ENCODE measurements at places on chromosomes 7 and 10.

DNA sequence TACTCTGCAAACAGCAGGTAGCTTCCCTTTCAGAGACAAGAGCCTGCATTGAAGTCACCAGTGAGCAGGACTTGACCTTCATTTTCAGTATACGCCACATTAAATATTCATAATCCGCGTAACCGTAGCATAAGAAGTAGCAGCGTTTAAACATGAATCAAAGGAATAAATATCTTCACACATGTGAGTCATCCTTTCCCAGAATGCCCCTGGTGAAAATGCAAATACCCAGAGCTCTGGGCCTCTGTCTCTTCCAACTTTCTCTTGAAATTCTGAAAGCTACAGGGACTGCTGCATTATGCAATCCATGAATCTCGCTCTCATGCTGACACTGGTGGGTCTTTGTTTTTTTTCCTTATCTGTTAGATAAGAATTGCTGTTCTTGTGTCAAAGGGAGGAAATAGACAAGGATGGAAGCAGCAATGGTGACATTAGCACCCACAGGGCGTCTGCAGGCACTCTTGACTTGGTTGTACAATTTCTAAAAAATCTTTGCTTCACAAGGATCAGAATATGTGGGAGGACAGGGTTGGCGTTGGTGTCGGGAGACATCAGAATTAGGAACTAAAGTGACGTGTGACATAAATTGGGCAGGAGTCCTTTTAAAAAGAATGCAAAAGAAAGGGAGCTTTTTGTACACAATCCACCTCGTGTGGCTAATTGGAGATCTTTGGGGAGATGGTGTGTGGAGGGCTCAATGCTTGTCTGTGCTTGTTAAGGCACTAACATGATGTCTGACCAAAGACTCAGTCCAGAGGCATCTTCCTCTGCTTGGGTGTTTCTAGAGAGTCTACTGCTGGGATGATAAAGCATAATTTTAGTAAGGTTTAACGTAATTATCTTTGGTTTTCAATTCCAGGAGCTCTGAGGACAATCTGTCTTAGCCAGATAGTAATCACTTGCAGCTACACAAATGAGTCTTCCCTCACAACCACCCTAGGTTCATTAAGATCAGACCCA lies 390.3 kb downstream of the KCNMA1 start:
- no peak for DNase-seq

- DNase-seq = no peak
Observed at GRCh38 chr7:19470031-19470430, 238.8 kb downstream of the POLR1F start.

DNA sequence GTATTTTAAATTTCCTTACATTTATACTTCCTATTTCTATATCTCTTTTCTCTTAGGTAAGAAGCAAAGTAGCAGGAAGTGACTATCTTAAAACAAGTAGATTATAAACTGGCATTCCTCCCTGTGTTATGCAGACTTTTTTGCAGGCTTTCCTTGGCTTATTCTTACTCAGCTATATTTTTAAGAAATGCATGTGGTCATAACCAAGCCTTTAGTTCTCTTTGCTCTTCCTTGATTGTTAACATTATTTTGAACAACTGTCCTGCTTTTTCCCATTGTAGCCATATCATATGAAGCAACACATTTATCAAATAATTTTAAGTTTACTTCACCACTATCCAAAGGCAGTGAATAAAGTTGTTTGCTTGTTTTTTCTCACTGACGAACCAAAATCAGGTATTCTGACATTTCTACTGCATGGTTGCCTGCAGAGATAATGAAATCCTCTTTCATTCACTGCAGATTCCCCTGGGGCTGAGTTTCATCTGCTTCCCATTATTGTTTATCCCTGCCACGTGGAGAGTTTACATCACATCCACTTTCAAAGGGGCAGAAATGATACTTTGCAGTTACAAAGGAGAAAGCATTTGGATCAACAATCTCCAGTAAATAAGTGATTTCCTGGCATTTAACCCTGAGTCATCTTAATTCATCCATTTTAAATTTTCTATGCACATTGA lies 389.9 kb upstream of the SEMA3C start:
- no peak for DNase-seq

DNA sequence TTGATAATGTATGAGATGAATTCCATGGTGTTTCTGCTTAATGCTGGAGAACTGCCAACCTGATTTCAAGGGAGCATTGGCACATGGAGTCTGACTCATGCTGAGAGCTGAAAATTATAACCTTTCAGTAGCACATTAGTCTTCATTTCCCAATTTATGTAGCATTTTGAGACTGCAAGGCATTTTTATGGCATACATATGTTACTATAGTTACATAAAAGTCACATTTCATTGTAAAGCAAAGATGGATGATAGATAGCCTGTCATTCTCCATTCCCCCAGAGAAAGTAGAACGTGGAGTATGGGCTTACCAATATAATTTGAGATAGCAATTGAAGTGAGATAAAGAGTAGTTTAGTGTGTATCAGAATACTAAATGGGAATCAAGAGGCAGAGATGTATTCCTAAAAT lies 103.1 kb downstream of the SLC16A9 start:
- no peak for DNase-seq

DNA sequence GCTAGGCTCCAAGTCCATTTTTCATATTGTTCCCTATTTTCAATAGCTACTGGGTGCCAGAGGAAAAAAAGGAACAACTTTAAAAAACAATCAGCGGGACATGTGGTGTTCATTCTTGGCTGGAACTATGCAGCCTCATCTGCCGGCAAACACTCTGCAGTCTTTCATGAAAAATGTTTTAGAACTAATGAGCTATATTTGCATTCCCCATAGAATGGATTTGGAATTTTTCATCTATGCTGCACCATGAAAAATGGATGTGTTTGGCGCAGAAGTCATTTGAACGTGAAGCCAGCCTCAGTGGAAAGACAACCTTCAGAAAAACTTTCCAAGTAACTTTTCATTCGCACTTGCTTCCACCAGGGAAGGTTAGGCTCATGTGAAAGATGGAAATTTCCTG lies 270.5 kb downstream of the SKAP2 start:
- DNase-seq = no peak

- DNase-seq = no peak
Observed at GRCh38 chr10:47123716-47124288, 176.2 kb upstream of the GDF10 start.

DNA sequence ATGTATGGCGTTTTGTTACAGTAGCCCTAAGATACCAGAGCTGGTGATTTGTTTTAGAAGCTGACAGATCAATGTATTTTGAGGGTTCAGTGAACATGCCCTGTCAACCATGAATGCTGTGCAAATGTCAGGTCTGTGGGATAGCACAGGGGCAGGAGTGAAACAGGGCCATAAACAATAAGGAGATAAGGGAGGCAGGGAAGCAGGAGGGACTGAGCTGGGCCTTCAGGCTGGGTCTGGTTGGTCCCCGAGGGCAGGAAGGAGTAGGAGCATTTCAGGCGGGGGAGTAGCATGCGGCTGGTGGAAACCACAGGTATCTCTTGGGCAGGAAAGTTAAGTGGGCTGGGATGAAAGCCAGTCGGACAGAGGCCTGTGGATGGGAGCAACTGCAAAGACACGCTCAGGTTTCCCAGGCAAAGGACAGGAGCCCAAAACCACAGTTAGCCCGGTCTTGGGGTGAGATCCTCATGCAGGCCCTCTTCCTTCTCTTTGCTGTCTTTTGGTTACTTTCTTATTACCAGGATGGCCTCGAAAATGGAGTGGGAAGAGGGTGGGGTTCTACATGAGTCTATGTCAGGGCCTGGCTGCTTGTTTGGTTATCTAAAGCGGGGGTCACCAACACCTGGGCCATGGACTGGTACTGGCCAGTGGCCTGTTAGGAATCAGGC lies 69.5 kb upstream of the SEPHS1 start:
- no peak for DNase-seq

DNA sequence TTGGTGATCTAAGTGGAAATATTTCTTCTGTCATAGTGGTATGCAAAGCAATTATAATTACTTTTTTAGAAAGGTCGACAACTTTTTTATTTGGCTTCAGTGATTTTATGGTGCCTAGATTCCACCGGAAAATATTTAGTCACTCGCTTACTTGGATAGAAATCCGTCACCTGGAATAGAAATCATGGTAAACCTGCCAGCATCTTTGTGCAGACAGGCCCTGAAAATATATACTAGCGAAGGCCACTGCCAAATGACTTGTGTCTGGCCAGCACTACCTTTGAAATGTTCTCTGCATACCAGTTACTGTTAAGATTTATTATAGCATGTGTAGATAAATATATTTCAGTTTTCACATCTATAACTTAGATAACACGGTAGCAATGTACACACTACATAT lies 226.4 kb downstream of the AGMO start:
- DNase-seq = no peak

DNA sequence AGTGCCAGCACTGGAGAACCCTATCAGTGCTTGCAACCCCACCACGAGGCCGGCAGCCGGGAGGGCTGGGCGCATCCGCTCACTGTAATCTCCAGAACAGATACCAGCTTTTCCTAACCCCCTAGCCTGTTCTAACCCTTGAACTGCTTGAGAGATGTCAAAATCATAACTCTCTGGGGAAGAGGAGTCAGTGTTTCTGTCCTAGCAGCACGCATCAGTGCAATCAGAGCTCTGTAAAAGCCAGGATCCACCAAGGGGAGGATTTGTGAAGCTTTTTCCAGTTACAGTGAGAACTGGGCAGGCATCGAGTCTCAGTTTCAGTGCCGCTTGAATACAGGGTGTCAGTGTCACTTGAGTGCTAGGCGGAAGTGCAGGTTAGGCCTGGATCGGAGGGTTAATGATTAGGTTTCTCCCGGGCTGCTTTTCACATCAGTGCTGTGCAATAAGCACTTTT lies 104.5 kb upstream of the INSYN2A start:
- DNase-seq = no peak

DNA sequence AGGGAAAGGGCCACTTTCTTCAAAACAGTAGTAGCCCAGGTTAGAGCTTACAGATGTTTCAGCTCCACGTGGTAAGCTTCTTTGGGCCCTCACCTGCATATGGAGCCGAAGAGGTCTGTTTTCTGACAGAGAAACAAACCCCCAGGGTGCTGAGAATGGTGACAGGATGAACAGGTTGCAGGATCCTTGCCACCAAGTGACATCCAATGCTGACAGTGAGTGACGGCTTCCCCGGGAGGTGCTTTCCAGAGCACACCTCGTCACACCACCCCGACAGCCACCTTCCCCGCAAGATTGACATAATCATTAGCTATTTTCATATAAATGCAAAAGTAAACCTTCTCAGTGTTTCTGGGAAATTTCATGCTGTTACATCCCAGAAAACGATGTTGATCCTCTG lies 109.3 kb upstream of the BTBD16 start:
- peak; percentile 31 for DNase-seq

DNA sequence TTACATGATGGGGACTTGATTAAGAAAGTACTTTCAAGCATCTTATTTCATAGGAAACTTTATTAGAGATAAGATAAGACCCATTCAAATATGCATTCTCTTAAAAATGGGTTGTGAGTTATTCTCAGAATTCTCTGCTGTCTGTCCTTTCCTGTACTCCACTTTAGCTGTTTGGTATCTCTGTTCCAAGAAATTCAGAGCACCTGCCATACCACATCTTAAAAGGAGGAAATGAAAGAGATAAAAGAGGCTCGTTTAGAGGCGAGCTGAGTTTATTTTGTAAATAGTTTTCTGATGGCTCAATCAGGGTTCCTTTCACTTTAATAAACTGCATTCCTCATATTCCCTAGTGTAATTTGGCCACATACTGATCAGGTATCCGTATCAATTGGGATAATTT lies 87.2 kb downstream of the MDFIC start:
- DNase-seq = no peak

DNA sequence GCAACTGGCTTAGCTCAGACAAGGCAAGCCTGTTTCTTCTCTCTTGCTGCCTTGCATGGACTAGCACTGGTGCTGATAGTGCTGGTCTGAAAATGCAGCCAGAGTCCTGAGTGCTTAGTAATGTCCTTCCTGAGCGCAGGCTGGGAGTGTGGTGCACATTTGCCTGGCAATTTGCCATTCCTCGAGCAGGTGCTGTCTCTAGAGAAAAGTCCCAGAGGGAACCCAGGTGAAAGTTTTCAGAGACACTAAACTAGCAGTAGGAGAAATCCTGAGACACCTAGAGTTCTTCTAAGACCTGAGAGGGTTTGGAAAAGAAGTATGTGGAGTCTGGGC lies 1.9 kb downstream of the SFTPD start:
- peak; percentile 61 for DNase-seq

- no peak for DNase-seq
Observed at GRCh38 chr7:155291045-155291530, 6.6 kb upstream of the INSIG1 start.

- DNase-seq = no peak
Observed at GRCh38 chr10:112816033-112816430, 134.0 kb upstream of the TCF7L2 start.

DNA sequence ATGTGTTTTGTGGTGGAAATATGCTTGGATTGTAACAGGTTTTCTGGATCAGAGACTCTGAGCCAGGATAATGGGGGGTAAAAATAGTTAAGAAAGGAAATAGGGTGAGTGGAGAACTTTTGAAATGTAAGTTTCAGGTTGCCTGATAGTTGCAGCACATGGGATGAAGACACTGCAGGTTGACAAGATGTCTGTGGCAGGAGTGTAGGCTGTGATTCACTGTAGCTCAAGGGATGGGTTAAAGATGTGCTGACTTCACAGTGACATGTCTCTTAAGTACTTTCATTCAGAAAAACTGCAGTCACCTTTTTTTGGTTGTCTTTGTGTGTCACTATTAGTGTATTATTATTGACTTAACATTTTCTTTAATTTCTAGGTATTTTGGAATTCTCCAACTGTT lies 63.5 kb upstream of the SLC39A12 start:
- DNase-seq = no peak

DNA sequence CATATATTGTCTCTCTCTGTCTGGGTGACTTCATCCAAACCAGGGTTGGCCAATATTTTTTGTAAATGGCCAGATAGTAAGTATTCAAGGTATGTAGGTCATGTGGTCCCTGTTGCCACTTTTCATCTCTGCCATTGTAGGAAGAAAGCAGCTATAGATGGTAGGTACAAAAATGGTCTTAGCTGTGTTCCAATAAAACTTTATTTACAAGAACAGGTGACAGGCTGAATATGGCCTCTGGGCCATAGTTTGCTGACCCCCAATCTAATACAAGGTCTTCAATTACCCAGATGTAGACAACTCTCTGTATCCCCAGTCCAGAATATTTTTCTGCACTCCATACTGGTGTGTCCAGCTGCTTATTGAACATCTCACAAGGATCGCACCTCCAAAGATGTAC lies 166.2 kb upstream of the FZD8 start:
- DNase-seq = no peak

DNA sequence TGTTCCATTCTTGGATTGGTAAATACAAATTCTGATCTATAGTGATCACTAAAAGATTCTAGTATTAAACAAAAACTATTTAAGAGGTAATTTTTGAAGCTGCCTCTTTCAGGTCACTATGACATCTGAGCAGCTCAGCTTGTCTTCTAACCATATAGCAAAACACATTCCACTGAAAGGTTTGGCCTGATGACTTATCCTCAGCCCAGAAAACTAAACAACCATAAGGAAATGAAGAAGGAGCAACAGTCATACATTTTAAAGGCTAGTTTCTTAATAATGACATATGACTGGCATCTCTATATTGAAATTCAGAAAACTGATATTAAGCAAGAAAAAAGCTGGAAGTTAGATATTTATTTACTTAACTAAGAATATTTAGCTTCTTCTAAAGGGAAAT lies 24.6 kb downstream of the NT5C2 start:
- DNase-seq = no peak
